ENCODE measurements at places on chromosomes 7 and 10.

GRCh38 chr7:26991796-26992195 is 104.0 kb downstream of the HOXA1 start:
- DNase-seq, result no peak

- DNase-seq, result no peak
Observed at GRCh38 chr7:17844022-17844421, 96.3 kb downstream of the SNX13 start.

DNA sequence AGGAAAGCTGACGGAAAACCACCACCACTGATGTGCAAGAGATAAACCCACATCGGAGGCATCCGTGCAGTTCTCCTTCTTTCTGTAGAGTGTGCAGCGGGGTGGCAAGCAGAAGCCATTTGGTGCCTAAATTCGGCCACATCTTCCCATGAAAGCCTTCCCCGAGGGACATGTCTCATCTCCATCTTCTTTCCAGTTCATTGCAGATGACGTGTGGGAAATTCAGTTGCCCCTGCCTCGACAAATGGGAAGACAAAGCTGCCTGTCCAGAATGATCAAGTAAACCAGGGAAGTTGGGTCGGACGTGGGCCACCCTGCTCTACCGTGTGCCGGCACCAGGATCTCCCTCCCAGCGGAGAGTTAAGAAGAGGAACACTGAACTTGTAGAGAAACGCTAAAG is 14.5 kb downstream of the BEND7 start:
- no peak for DNase-seq

- no peak for DNase-seq
Observed at GRCh38 chr7:45174328-45174610, 16.7 kb downstream of the RAMP3 start.

GRCh38 chr7:41698726-41699125 is 4.2 kb downstream of the INHBA start:
- no peak for DNase-seq
